ENCODE measurements at places on chromosomes 1 and 21.

DNA sequence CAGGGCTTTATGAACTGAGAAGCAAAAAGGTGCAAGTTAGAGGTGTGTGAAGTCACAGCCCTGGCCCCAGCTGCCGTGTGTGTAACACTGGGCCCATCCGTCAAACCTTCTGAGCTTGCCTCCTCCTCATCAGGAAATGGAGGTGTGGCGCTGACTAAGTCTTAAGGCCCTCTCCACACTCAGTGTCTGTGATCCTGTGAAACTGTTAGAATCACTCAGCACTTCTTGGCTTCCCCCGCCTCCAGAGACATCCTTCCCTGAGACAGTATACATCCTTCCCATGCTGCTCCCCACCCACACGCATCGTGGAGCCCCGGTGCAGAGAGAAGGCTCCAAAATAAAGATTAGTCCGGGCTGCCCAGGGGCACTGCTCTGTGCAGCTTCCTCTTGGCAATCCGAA is 33.3 kb downstream of the LRP8 start:
- no peak for DNase-seq

DNA sequence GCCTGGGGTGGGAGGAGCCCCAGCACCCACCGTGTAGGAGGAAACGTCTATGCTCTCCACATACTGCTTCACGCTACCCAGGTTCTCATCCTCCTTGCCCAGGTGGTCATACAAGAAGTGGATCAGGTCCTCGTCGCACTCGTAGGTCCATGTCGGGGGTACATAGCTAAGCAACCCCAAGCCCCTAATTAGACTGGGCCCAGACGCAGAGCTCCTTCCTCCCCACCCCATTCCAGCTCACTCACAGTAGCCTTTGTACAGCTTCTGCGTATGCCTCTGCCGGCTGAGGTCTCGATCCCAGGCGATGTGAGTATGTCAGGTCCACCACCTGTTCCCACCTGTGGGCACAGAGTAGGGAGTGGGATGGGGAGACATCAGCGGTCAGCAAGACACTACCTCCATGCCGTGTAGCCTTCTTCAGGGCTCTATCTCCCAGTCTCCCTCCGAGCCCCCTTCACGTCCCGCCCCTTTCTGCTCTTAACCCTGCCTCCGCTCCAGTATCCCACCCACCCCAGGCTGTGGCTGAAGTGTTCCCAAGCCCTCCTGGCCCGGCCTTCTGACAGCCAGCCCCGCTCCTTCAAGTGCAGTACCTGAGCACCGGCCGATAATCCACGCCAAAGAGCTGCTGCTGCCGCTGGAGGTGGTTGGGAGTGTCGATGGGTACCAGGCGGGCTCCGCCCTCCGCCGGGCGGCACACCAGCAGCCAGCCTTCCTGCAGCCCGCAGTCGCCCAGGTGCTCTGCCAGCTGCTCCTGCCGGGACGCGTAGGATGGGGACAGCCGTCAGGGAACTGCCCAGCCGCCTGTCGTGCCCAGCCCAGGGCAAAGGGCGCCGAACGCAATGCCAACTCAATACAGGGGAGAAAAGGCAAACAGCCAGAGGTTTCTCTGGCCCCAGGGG is 919 bp downstream of the HECTD3 start:
- peak; percentile 65 for DNase-seq

- DNase-seq = no peak
Observed at GRCh38 chr1:159756397-159756796, 24.4 kb upstream of the DUSP23 start.

DNA sequence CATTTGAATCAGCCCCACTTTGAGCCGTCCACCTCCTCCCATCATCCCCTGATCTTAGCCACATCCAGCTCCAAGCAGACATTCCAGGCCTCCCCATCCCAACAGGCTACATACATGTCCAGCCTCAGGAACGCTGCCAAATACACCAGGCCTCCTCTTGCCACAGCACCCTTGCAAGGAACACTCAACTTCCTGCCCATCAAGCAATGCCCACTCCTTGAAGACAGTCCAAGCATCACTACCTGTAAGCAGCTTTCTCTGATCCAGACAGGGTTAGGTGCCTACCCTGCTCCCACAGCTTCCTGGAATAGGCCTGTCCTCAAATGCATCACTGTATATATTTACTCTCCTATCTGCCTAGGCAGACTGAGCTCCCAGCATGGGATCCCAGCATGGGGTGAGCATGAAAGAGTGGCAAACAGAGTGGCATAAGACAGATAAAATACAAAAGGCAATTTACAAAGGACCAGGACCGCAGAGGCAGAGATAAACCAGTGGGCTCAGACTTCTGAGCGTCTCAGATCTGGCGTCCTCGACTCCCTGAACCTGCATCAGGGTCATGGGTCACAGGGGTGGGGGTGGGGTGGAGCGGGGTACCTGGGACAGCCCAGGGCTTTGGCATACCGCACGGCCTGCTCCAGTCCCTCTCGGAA is 816 bp downstream of the HYI start:
- DNase-seq = peak; percentile 41
